Amygdala (tissue), 56 donors: ENCODE measurements at places on chromosomes 2 and 18.

DNA sequence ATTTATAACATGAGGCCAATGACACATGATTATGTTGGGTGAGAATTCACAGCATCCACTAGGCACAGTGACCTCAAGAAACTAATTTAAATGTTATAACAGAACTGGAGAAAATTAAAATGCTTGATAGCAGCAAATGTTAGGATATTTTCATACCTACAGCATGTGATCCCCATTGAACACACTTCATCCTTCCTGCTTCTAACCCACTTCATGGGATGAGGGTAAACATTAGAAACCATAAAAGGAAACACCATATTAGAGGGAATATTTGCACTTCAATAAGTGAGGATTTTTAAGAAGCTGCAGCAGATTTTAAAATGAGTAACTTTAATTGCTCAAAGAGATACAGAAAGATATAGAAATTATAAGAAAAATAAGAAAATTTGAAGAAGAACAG, 117.1 kb downstream of the FSHR start:
- no peak for DNase-seq

DNA sequence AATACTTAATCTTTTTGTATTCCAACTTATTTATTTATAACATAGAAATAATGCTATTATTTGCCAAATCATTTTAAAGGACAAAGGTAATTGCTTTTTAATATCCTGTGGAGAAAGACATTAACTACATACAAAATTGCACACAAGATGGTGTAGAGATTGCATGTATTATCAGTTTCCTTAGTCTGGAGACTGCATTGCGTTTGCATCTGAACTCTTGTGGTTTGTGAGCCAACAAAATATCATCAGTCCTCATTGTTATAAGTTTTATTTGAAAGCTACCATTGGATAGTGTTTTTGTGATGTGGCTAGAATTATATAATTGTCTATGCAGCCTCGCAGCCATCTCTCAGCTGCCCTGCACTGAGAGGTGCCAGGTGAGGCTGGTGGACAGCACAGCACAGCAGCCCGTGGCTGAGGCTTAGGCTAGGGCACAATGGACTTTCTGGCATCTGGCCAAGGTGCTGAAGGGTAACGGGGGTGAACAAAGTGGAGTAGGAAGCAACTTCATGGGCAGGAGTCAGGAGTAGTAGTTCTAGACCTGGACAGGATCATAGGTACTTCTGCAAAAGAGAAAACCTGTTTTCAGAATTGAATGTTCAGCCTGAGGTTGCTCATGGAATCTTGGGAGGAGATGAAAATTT, 15.1 kb downstream of the RASGRP3 start:
- no peak for DNase-seq

DNA sequence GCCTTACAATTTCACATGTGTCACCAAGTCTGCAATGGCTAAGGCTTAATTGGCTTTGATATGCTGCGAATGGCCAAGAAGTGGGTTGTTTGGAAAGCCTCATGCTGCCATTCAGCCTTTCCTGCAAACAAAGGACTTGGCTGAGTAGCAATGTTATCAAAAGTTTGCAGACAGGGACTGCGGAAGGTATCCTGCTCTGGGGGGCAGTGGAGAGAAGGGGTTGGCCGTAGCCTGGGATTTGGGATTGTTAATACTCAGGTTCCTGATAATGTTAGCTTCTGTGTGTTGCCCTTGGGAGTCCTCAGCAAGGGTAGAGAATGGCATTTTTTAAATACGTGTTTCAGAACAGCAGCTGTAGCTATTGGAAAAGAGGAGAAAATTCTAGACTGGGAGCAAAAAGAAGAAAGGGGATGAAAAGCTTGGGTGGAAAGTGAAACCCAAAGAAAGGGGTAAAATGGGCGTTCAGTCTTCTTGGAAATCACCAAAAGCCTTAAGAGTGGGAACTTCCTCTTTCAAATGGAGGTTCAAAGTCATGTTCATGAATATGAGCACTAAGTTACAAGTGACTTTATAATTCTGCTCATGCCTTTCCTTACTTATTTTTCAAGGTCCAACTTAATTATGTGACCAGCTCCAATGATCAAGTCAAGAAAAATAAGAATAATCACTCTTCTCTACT, 325.1 kb downstream of the RNF144A start:
- no peak for DNase-seq

- no peak for DNase-seq
Observed at GRCh38 chr2:78861546-78861945, 164.0 kb upstream of the REG3G start.

DNA sequence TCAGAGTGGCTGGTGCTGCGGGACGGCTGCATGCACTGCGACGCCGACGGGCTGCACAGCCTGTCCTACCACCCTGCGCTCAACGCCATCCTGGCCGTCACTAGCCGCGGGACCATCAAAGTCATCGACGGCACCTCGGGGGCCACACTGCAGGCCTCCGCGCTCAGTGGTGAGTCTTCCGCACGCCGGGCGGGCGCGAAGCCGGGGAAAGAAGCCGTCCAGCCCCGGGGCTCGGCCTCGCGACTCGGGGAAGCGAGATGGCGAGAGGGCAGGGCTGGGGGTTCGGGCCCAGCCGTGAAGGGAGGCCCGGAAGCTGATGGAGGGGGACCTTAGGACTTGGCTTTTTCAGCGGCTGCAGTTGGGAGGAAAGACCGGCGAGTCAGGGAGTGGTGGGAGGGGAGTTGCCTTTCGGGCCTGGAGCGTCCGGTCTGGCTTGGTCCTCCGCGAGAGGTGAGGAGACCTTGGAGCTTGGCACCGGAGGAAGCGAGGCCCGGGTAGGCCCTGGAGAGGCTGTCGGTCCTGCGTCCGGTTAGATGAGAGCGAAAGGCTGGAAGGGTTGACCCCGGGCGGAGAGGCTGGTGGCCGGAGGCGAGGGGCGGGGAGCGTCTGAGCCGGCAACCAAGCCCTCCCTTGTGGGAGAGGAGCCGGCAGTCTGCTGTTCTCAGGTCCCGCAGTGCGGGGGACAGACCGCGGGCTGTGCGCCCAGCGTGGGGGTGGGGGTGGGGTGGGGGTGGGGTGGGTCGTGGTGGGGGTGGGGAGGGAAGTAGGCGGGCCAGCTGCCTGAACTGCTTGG, 691 bp downstream of the BIRC6 start:
- no peak for DNase-seq

GRCh38 chr2:163373496-163373895, 362.3 kb downstream of the FIGN start:
- DNase-seq: no peak

DNA sequence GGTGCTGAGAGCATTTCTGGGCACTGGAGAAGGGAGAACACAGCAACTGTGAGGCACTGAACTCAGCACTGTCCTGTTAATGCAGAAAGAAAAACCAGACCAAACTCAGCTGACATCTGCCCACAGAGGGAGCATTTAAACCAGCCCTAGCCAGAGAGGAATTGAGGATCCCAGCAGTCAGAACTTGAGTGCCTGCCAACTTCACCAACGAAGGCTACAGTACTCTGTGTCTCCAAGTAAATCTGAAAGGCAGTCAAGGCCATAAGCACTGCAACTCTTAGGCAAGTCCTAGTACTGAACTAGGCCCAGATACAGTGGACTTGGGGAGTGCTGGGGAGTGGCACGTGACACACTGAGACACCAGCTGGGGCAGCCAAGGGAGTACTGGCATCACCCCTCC, 176.2 kb upstream of the ZC3H15 start:
- no peak for DNase-seq

DNA sequence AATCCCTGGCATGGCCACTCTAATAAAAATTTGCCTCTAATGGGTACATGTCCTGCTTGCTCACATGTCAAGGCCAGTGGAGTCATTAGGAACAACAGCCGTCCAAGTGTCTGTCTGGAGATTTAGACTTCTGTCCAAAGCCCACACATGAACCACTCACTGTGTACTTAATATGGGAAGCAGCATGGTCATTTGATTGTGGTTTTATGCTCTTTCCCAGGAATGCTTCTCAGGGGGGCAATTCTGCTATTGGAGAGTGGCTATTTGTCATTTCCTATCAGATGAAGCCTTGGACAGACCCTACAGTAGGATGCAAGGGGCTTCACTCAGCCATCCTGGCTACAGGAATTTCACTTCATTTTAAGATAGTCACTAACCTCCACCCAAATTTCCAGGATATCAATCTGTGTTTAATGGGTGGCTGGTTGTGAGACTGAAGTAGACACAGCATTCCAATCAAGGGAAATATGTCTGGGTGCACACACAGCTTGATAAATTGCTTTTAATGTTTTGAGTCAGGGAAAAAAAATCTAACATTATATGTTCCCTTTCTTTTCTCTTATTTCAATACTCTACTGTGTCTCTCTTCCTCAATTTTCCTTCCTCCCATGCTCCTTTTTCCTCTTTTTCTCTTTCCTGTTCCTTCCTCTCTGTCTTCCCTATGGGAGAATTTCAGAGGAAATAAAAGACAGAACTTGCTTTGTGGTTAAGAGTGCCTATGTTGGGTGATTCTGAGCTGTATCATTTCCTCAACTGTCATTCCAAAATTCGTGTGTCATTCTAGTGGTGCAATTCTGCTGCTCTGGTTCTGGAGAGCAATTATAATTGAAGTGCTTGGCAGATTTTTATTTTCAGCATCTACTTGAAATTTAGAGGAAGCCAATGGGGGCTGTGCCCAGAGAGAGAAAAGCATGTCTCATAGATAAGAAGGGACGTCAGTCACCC, 320.1 kb downstream of the OSR1 start:
- DNase-seq: no peak

GRCh38 chr2:188315750-188316149, 24.1 kb downstream of the GULP1 start:
- no peak for DNase-seq

- DNase-seq: no peak
Observed at GRCh38 chr2:72263776-72264060, 116.1 kb upstream of the CYP26B1 start.

- no peak for DNase-seq
Observed at GRCh38 chr2:189437926-189438325, 3.3 kb upstream of the WDR75 start.

DNA sequence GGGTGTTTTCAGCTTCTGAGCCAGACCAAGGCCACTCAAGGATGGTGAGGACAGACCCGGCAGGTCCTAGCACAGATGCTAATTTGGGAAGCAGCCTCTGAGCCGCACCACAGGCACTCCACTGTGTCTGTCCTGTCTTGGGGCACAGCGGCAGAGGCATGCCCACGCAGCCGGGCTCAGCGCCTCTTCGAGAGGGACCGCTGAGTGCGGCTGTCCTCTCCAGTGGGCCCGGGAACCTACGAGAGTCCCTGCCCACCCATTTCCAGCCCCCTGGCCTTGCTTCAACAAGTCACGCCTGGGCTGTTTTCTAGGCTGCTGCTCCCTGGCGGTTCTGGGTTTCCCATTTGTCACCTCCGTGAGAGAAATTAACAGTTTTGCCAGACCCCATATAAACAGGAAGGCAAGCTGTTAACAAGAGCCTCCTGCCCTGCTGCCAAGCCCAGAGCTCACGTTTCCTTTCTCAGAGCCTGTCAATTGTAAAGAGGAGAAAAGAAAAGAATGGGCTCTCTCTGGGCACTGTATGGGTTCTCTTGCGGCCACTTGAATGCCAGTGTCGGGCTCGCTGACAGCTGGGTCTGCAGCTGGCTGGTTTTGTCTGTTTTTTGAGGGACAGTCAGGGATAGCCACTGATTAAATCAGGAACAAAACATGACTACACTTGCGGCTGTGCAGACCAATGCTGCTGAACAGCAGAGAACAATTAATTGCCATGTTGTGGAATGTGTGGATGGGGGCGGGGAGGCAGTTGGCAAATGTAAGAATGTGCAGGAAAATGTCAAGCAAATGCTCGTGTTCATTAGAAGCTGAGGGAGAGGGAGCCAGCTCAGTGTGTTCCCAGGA, 30.6 kb downstream of the TMEM17 start:
- no peak for DNase-seq

DNA sequence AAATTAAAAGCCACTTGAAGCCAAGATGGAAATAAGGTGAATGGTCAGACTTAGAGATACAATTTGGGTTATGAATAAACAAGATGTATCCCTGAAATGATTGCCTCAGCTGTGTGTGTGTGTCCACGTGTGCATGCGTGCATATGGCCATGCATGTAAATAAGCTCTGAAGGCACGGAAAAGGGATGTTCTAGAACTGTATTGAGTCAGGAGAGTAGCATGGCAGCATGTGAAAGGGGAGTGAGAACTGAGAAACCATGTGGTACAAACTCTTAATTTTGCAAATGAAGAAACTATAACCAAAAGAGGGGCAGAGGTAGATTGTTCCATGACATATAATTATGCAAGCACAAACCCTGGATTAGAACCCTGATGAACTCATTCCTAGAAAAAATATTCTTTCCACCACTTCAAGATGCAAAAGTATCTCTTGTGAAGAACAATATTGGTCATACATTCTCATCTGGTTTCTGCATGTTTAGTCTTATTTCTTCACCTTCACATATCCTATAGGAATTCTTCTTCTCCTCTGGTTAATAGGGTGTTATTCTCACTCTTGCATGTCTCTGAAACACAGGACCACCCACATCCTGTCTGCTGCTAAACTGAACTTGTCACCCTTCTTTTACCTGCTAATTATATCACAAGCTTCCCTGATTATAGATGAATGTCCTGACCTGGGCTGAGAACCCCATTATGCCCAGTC, 455.8 kb downstream of the SETBP1 start:
- DNase-seq: no peak

- peak; percentile 69 for DNase-seq
Observed at GRCh38 chr2:85887566-85888019, 1.2 kb downstream of the ST3GAL5 start.

- no peak for DNase-seq
Observed at GRCh38 chr2:118128826-118129225, 40.6 kb downstream of the INSIG2 start.

GRCh38 chr2:109736177-109736827, 57.8 kb upstream of the RGPD5 start:
- peak; percentile 8 for DNase-seq

- DNase-seq: no peak
Observed at GRCh38 chr2:113116100-113116958, 11.1 kb upstream of the IL1RN start.

DNA sequence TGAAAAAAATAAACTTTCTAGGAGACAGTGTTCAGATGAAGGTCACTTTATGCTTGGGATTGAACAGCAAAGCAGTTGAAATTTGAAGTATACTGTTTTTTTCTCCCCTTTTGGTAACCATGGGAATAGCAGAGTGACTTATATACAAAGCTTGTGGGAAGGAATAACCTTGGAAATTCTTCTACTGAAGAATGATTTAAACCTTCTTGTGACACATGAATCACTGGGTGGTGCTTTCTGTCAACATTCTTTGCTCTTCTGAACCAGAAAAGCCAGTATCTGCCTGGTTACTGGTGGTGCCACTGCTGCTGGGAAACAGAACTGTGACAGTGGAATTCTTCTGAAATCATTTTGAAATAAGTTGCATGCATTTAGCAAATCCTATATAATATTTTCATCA, 39.4 kb upstream of the RND3 start:
- no peak for DNase-seq

GRCh38 chr18:13022644-13023043, 31.5 kb downstream of the CEP192 start:
- DNase-seq: no peak

DNA sequence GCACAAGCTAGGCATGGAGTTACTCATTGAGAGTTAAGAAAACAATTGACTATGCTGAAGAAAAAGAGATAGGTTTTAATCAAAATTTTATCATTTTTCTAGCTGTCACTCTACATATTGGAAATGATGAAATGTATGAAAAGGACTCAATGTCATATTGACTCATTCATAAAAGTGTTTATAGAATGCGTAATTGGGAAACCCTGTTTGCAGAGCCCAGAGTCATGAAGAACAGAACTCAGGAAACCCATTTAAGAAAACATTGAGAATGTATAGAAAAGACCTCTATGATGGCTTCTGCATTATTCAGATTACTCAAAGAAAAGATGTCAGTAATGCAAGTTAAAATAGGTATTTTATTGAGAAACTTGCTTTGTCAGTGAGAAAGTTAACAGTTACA, 36.4 kb downstream of the SCRN3 start:
- no peak for DNase-seq

GRCh38 chr2:2298081-2298480, 33.0 kb downstream of the MYT1L start:
- DNase-seq: no peak
